ENCODE measurements at places on chromosomes 6 and 20.

- DNase-seq, result no peak
These were observed 192.7 kb downstream of the ARHGAP18 start for GRCh38 chr6:129517288-129517687.

DNA sequence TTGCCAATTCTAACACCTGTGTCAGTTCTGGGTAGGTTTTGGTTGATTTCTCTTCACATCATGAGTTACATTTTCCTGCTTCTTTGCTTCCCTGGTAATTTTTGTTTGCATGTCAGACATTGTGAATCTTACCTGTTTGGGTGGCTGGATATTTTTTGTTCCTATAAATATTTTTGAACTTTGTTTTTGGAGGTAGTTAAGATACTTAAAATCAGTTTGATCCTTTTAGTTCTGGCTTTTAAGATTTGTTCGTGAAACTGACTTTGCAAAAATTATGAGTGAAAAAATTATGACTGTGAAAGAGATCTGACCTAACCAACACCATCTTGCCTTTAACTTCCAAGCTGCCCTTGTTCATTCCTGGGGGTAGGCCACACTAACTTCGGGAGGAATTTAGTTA is 69.5 kb downstream of the BCAS1 start:
- DNase-seq, result no peak

DNA sequence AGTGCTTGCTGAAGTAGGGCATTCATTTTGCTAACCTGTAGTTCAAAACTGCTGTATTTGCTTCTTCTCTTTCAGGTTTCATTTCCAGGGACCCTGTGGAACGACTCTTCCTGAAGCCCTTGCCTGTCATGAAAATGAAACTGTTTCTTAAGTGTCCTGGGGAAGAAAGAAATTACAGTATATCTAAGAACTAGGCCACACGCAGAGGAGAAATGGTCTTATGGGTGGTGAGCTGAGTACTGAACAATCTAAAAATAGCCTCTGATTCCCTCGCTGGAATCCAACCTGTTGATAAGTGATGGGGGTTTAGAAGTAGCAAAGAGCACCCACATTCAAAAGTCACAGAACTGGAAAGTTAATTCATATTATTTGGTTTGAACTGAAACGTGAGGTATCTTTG is 3.4 kb upstream of the NOL7 start:
- DNase-seq, result no peak

DNA sequence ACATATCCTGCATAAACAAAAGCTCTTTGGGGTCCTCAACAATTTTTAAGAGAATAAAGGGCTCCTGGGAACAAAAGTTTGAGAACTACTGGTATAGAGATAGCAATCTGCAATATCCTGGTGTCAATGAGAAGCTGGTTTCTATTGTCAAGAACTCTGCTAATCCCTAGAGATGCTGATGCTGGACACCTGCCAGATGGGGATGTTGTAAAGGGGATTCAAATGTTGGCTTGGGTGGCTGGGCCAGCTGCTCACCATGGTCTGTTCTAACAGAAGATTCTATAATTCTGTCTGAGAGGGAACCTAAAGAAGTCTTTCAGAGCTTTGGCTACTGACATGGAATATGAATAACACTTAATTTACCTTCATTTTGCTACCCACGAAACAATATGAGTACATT is 137.8 kb downstream of the BTBD9 start:
- DNase-seq, result no peak

- peak; percentile 25 for DNase-seq
These were observed 32.7 kb downstream of the CYP24A1 start for GRCh38 chr20:54140927-54141566.

GRCh38 chr6:160996131-160996601 is 4.6 kb downstream of the MAP3K4 start:
- DNase-seq, result no peak

GRCh38 chr6:83605517-83605916 is 93.2 kb downstream of the PRSS35 start:
- no peak for DNase-seq

- DNase-seq, result no peak
These were observed 94.9 kb downstream of the JARID2 start for GRCh38 chr6:15340775-15341174.

- no peak for DNase-seq
These were observed 9.5 kb downstream of the NCR2 start for GRCh38 chr6:41344876-41345275.

- DNase-seq, result no peak
These were observed 56.4 kb downstream of the AIG1 start for GRCh38 chr6:143117108-143117507.

DNA sequence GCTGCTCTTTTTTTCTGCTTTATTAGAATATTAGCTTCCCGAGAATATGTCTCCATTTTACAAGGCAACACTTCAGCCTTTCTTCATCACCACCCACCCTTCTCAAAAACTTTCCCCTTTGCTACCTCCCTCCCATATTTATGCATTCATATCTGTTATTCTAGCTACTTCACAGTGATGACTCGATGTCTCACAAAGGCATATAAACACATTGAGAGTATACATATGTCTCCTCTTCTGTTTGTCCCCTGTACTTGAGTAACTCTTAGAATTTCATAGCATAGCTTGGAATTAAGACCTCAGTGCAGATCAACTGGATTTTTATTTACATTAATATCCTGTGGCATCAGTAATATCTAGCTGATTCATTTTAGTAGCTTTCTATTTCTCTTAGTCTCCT is 6.5 kb downstream of the RNF144B start:
- no peak for DNase-seq

DNA sequence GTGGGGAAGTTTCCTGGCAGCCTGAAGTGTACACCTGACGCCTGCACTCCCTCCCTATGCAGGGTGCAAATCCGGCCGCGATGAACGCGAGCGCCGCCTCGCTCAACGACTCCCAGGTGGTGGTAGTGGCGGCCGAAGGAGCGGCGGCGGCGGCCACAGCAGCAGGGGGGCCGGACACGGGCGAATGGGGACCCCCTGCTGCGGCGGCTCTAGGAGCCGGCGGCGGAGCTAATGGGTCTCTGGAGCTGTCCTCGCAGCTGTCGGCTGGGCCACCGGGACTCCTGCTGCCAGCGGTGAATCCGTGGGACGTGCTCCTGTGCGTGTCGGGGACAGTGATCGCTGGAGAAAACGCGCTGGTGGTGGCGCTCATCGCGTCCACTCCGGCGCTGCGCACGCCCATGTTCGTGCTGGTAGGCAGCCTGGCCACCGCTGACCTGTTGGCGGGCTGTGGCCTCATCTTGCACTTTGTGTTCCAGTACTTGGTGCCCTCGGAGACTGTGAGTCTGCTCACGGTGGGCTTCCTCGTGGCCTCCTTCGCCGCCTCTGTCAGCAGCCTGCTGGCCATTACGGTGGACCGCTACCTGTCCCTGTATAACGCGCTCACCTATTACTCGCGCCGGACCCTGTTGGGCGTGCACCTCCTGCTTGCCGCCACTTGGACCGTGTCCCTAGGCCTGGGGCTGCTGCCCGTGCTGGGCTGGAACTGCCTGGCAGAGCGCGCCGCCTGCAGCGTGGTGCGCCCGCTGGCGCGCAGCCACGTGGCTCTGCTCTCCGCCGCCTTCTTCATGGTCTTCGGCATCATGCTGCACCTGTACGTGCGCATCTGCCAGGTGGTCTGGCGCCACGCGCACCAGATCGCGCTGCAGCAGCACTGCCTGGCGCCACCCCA is 1.2 kb downstream of the GPR6 start:
- DNase-seq, result no peak

DNA sequence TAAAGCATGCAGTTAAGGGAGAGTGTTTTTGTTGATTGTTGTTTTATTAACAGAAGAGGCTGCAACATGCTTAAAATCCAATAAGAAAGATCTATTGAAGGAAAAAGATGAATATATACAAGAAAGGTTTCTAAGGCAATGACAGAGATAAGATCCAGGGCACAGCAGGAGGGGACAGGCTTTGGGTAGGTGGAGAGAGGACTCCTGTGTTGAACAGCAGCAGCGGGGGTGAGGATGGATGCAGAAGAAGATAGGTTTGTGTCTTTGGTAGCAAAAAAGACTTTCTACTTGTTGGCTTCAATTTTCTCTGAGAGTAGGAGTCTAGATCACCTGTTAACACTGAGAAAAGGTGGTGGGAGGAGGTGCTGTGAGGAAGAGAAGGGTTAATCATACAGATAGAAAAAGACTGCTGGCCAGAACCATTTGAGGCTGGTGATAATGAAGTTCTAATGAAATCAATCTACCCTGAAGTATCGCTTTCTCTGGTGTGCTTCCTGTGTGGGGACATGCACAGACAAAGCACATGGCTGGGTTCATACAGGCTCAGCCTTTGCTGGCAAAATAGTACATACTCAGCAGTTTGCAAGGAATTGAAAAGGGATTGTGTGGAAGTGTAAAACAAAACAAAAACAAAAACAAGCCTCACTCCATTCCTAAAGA is 17.2 kb upstream of the DST start:
- DNase-seq, result no peak

GRCh38 chr6:12968290-12968689 is 251.7 kb downstream of the PHACTR1 start:
- DNase-seq, result no peak

DNA sequence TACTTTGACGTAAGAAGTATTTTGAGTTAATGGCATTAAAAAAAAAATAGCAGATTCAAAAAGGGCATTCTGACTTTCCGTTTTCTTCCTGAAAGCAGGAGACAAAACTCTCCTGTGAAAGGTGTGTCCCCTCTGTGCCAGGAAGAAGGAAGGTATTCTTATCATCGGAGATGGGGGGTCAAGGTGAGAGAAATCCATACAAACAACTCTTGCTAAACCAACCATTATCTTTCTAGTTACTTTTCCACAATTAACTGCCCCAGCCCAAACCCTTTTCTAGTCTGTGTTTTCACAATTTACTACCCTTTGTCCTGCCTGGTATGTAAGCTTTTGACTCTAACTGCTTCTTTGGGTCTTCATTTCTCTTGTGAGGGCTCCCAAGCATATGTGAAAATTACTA is 717.3 kb downstream of the EPM2A start:
- DNase-seq, result no peak

DNA sequence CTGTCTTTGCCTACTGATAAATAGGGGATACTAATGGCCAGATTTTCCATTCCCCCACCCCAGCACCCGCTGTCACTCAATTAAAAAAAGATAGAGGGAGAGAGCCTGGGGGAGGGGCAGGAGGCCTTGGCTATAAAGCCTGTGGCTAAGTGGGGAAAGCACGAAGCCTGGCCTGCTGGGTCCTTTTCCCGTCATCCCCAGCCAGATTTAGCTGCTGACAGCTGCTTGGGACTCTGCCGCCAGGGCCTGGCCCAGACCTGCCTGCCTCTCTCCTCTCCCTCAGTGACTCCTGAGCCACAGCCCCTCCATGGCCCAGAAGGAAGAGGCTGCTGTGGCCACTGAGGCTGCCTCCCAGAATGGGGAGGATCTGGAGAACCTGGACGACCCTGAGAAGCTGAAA is at the start of gene APOBEC2:
APOBEC2 (plus strand) TSS at position 162 of the 400 bp plus-strand sequence; CDS start at position 308, 146 bp downstream.
- DNase-seq, result no peak

DNA sequence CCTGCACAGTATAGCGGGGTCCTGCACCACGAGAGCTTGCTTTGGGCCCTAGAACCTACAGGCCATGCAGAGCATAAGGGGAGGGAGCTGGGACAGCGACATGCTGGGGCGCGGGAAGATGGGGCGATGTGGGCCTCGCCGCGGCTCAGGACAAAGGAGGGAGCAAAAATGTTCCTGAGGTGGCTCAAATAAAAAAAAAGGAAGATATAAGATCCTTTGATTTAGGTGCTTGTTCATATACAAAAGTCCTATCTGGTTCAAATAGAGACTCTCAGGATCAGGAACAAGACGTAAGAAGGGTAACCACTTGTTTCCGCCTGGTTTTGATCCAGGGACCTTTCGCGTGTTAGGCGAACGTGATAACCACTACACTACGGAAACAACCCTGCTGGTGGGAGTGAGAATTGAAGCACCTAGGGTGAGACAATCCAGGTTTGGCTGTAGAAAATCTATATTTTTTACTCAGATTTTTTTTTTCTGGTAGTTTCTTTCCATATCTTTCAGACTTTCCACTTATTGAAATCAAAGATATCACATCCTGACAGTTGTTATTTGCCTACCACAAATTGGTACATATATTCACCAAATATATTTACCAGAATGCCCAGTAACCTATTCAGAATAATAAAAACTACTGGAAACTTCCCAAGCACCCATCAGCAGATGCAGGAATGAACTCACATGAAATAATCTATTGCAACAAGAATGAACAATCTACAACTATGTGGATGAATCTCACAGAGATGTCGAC is 177.9 kb upstream of the ZNF184 start:
- peak; percentile 28 for DNase-seq
